CD14-positive monocyte (primary cell): ENCODE measurements at places on chromosomes 3 and 15.

DNA sequence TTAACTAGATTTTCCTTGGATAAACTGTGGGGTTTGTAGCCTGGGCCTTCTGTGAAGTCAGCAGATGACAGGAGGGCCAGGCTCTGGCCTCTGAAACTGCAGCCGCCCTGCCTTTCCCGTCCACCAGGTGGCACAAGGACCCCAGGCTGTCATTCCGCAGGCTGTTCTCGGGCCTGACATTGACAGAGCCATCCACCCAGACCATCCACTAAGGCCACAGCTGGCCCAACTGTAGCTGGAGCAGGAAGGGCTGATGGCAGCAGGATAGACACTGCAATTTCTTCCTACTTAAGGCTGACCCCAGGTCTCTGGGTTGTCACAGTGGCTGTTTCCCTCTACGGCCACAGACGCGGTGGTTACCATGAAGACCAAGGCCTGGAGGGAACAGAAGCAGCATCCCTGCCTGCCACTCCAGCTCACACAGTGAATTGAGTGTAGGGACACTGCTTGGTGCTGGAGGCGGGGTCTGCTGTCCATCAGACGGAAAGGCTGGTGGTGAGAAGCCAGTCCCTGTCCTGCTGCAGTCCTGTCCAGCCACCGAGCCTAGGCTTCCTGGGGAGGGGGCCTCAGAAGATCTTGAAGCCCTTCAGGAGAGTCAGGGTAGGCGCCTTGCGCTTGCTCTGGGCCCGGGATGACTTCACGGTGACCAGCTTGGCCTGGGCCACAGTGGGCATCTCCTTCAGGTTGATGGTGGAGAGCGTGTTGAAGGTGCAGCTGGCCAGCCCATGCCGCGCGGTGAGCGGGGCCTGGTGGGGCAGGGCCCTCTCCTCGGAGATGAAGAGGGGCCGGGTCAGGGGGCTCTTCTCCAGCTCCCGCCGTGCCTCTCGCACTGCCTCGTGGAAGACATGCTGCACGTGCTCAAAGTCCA lies 9.4 kb downstream of the SLC51B start:
- peak; percentile 27 for DNase-seq

DNA sequence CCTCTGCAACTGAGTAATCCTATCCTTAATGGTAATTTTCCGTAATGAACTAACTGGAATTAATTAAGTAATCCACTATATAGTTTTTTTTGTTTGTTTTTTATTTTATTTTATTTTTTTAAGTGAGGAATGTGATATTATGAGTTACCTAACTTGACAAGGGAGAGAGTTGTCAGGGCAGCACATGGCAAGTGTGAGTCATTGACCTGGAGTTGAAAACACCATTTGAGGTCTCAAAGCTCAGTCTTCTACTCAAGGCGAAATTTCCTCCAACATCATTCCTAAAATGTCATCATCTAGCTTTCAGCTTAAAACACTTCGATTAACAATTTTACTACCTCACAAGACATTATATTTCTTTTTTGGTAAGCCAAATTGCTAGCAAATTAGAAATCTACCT lies 87.8 kb downstream of the NECTIN3 start:
- DNase-seq: no peak

DNA sequence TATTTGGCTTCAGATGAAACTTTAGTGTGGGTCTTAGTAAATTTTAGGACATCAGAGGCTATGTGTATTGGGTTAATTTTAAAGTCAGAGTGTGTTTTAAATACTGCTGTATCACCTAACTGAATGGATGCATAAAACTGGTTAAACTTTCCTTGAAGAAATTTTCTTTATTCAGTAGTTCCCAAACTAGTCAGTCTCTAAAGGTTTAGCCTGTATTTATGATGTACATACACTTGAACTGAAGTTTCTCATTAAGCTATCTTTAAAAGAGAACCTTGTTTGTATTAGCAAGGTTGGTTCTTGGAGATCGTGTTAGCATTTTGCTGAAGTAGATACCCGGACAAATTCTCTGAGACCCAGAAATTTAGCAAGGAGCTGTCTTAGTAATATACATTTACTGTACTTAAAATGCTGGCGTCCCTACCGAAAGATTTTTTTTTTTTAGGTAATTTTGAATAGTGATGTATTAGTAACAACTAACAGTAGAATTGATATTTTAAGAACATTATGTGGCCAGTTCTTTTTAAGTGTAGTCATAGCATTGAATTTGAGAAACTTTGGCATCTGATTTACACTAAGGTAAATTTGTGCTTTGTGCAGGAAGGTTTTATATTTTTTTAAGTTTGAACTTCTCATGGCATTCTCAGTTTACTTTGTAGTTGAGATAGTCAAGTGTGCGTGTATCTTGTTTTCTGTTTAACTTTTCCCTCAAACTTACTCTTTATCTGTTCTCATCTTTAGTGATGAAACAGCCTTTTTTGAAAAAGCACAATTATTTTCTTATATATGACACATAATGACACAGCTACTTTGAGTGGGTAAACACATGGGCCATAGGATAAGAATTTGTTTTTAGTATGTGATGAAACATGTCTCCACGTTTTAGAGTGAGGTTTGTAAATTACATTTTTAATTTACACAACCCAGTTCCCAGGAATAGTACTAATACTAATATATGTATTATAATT lies 2.9 kb downstream of the DIPK2A start:
- DNase-seq: peak; percentile 47

DNA sequence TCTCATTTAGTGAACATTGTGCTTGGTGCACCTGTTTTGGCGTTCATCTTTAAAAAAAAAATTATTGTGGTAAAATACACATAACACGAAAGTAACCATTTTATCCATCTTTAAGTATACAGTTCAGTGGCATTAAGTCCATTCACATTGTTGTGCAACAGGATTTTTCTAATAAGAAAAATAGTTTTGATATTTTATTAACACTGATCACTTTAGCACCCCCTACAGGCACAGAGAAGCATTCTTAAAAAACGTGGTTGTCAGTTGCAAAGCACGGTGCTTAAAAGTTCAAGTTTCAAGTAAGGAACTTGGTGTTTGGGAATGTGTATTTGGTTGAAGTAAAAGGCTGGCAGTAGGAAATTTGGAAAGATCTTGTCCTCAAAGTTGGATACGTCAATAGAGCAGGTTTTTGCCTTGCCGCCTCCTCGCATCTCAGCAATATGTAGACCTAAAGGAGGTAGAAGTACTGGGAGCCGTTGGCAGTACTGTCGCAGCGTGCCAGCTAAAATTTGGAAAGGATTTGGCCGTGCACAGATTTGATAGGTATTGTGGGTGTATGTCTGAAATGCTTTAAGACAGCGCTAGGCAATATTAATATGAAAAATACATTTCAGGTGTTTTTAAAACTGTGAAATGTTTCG lies 110.4 kb downstream of the LRRC28 start:
- DNase-seq: no peak

DNA sequence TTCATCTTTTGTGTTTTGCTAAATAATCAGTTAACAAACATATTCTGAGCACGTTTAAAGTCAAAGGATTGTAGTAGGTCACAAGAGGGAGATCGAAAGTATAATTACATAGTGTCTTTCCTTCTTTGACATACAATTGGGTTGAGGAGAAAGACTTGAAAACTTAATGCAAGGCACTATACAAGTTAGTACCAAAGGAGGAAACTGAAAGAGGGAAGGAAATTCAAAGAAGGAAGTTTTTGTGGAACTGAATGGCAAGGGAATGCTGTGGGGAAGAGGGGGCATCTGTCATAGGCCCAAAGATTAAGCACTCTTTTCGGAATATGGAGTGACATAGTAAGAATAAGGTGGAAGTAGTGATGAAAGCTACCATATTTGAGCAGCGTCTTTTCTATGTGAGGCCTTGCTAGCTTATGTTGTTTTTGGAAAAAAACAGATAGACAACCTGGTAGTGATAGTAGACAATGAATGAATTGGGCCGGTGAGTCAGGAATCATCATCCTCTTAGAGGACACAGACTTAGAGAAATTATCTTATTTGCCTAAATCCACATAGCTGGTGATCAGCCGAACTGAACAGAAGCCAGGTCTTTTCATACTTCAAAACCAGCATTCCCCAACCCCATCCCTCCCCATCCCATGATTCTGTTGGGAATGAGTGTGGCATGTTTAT lies 10.2 kb downstream of the MBNL1 start:
- DNase-seq: peak; percentile 67

DNA sequence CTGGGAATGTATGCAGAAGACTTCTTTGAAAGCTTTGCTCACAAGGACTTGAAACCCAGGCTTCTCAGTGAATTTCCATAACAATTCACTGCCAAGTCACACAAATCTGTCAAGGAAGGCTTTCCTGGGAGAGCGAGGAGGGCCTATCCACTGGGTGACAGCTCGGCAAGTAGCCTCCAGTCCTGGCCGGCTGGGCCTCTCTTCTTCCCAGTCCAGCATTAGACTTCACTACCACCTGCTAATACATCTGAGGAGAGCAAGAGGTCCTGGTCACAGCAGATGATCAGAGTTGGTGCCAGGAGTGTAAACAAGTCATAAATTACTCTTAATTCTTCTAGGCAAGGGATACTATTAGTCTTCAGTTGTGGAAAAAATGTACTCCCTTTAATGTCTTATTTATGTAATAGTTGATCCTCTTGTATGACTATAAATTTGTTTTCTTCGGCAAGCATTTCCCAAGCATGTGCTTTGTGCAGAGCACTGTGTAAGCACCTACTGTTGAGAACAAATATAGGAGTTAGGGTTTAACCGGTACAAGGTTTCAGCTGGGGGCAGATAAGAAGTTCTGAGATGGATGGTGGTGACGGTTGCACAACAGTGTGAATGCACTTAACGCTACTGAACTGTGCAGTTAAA lies 162.9 kb downstream of the VGLL4 start:
- DNase-seq: no peak

GRCh38 chr3:150248116-150248887 lies 159.8 kb upstream of the TSC22D2 start:
- no peak for DNase-seq

GRCh38 chr15:66505818-66506217 lies 692 bp downstream of the ZWILCH start:
- DNase-seq: no peak

DNA sequence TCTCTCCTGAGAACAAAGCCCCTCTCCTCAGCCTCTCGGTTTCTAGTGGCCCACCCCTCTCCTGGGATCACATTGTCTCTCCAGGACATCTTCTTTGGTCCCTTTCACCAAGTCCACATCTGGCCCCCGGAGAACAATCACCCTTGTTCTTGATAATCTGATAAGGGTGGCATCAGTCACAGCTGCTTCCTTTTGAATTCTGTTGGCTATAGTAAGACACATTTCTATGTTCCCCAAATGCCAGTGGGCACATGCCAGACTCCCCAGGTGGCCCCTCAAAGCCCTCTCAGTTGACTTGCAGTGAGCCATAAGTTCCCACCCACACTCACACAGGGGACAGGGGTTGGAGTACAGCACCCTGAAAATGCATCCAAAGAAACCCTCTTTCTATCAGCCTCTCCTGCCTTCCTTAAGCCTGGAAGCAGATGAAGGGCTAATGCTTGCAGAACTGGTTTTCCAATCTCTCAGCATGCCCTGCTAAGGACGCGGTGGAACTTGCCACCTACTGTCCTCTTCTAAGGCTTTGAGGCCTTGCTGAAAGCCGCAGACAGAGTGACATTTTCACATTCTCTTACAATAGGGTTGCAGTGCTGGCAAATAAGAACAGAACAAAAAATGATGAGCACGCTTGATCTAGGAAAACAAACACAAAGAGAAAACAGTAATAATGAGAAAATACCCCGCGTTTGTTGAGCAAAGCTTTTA lies 101.3 kb upstream of the SLCO3A1 start:
- no peak for DNase-seq

DNA sequence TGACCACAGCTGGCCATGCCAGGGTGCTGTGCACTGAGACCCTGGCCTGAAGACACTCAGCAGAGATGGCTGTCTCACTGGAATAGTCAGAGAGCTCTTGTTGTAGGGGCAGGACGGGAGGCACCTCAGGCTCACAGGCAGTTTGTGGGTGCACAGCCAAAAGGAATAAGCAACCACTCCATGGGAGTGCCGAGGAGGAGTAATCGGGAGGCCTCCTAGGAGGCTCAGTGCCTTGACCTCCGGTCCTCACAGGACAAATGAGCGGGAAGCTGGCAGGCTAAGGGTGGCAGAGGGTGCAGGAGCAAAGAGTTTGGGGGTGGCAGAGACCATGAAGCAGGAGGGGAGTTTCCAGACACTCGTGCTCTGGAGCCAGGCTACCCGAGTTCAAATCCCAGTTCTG lies 81.7 kb downstream of the SMAD6 start:
- DNase-seq: no peak

DNA sequence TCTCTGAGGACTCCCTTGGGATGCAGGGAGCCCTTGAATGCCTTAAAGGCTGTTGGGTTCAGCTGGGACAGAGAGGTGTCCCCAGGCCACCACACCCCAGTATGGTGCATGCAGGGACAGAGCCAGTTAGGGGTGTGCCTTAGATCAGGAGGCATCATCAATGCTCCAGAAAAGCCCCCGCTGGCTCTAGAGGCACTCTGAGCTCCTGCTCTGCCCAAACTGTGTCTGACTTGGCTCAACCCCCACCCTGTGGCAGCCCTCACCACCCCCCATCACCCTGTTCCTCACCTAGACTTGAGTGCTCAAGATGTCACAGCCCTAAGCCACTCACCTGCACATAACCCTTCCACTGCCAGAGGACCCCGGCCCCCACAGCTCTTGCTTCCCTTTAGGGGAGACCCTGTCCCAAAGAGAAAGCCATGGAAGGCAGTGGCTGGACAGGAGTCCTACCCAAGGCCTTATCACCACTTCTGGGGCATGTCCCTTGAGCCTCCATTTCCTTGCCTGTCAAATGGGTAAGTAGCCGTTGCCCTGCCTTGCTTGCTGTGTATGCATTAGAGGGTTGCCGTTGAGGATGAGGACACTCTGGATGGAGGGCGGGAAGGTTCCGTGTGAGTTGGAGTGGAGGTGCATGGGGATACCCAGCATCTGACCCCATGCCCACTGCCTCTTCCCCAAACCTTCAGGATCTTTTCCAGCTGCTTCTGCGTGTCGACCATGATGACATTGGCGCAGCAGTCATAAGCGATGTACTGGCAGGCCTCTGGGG lies 41.4 kb downstream of the ACSBG1 start:
- no peak for DNase-seq

- no peak for DNase-seq
Measured at GRCh38 chr3:108123326-108123725, 32.5 kb upstream of the CD47 start.

DNA sequence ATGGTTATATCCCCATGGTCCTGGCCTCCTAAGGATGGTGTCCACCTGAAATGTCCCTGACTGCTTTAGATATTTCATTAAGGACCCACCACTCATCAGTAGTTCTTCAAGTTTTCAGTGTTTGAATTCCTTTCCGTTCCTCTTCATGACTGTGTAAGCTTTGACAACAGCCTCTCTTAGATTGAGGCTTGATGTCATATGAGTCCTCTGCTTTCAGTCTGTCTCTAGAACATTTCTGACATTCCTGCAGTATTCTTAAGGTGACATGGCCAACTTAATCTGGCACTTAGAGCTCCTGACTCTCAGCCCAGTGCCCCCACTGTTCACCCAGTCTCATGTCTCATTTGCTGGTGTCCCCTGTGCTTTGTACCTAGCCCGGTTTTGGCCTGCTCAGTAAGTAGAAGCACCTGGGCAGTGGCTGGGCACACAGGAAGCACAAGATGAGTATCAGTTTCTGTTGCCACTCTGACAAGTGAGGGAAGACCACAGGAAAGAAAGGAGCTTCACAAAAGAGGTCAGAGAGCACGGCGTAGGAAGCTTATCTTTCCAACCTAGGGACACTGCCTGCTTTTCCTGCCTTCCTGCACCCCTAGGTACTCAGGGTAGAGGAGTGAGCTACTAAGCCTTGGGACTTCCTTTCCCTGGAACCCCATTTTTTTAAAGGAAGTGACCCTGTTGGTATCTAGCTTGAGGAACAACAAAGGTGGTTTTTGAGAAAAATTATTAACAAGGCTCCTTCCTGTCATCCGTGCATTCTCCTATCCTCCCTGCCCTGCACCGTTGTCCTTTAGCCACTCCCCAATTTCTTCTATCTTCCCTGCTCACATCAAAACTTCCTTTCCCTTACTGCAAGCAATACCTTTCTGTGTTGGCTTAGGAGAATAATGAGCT lies 103.1 kb downstream of the KLHL25 start:
- DNase-seq: no peak
